ENCODE measurements at places on chromosomes 2 and 18. TPM values are rescaled to one million over a fixed set of nuclear protein-coding genes. Genes with fewer than 3 reads are reported as not detected.

The B3GNT7 gene
- total RNA-seq = 0.64 TPM

The PROKR1 gene
- not detected for total RNA-seq

- no peak overlapping the region for H3K4me3 ChIP-seq
- no peaks in the 10 kb centered on the region for H3K27me3 ChIP-seq
- DNase-seq = no peak
- peaks cover 11% of the 10 kb centered on the region for H3K36me3 ChIP-seq
Observed at GRCh38 chr2:237734905-237735623, 63.5 kb upstream of the RBM44 start.

DNA sequence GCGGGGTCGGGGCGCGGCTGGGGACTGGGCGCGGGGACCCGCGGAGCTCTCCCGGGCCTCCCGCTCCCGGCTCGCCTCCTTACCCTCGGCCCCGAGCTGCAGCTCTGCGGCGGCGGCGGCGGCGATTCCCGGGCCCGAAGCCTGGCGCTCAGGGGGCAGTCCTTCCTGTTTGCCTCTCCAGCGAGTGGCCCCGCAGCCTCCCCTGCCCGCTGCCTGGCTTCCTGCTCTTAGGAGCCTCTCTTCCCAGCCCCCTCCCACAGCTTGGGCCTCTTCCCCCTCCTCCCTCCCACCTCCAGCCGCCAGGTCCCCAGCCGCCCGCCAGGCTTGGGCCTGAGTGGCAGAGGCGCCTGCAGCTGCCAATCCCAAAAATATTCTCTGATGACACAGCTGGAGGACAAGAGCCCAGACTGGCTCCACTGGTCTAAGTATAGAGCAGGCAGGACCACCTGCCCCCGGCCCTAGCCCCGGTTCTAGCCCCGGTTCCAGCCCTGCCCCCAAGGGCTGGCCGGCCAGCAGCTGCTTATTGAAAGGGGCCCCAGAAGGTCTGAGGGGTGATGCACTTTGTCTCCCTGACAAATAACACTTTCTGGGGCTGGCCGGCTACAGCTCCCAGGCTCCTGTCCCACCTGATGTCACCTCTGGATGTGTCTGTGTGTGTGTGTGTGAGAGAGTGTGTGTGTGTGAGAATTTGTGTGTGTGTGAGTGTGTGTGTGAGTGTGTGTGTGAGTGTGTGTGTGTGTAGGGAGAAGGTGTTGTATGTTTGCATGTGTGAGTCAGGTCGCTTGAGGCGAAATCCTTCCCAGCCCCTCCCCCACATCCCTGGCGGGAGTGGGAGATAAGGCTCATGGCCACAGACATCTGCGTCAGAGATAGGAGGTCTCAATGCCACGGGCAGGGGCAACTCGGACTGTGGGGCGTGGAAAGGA is at the start of gene OBSL1:
TSS of gene OBSL1 (minus strand) at position 229 of the 926 bp plus-strand sequence. CDS start 307 bp downstream, outside the sequence.
- H3K36me3 ChIP-seq = no peaks in the 10 kb centered on the region
- H3K4me3 ChIP-seq = no peak within 1 kb of the TSS
- H3K27ac ChIP-seq = no peak within 1 kb of the TSS

The SRD5A2 gene
- not detected for total RNA-seq

GRCh38 chr2:71151620-71152019 is 21.2 kb downstream of the MPHOSPH10 start:
- H3K4me1 ChIP-seq = no peaks in the 10 kb centered on the region
- peaks cover 19% of the 10 kb centered on the region for H3K36me3 ChIP-seq
- no peak for DNase-seq
- H3K27ac ChIP-seq = no peak overlapping the region
- H3K27me3 ChIP-seq = no peaks in the 10 kb centered on the region

The GPR17 gene
- total RNA-seq = not detected

DNA sequence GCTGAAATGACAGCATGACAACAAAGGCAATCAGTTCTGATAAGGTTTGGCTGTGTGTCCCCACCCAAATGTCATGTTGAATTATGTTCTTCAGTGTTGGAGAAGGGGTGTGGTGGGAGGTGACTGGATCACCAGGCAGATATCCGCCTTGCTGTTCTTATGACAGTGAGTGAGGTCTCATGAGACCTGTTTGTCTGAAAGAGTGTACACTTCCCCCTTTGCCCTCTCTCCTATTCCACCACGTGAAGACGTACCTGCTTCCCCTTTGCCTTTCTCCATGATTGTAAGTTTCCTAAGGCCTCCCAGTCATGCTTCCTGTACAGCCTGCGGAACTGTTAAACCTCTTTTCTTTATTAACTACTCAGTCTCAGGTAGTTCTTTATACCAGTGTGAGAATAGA is 553.0 kb downstream of the DCDC2C start:
- H3K4me1 ChIP-seq = no peaks in the 10 kb centered on the region
- no peak overlapping the region for H3K4me3 ChIP-seq
- no peak for DNase-seq
- no peak overlapping the region for H3K27ac ChIP-seq

DNA sequence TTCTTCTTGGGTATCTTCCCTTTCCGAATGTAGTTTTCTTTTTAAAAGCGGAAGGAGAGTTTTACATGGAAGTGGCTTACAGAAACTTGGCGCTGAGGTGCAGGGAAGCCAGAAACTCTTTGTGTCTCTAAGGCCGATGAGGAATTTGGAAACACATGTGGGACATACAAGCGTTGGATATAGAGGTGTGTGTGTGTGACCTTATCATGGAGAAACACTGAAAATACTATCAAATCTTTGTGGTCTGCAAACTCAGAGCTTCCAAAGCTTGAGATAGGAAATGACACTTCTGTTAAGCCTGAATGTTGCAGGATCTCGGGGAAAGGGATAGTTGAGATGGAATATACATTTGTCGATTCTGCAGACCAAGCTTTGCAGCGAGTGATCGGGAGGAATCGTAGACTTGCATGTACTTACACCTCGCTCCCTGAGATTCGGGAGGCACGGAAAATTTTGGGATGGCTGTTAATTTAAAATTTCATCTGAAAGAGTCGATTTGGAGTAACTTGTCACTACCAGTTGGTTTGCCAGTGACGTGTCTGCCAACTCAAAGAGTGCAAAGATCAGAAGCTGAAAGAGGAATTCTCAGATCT is 1.0 kb downstream of the NAB1 start:
- peak overlapping the region; percentile 92 for H3K27ac ChIP-seq
- DNase-seq = no peak
- H3K4me3 ChIP-seq = peak overlapping the region; percentile 77
- H3K4me1 ChIP-seq = peaks cover 10% of the 10 kb centered on the region
- H3K27me3 ChIP-seq = no peaks in the 10 kb centered on the region

DNA sequence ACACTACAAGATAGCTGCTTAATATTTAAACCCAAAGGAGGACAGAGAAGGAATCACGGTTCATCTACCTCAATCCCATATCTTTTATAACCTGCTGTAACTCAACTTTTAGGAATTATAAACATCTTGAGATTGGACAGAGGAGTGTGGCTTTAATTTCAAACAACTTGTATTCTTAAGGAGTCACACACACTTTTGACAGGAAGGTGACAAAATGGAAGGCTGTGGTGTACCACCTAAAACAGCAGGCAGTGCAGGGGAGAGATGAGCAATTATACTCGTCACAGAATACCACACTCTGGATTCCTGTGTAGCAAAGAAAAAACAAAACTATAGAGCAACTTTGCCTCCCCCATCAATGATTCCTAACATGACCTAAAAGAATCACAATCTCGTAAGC is 194.8 kb downstream of the ZEB2 start:
- no peak overlapping the region for H3K27ac ChIP-seq
- DNase-seq = no peak
- H3K4me3 ChIP-seq = no peak overlapping the region

DNA sequence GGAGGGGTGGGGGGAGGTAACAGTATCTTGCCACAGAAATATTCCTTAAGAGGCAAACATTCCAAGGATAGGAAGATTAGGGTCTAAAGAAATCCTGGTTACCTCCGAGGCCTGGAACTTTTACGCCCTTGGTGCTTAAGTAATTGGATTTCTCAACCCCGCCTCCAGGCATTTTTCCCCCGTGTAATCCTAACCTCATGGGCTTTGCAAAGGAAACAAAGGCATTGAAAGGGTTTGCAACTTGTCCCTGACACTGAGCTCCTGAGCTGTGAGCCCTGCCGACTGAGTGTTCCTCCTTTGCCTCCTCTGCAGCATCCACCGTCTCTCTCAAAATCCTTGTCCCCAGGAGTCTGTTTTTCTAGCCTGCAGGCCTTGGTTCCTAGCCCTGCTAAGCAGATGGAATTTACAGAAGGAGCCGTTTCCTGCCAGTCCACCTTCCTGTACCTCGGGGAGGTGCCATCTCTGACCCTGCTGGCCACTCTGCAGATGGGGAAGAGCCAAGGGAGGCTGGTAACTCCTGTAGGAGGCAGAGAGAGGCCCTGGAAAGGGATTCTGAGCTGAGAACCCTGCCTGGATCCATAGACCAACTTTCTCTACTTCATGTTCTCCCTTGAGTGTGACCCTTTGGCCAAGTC is 24.2 kb downstream of the TET3 start:
- no peak for DNase-seq
- H3K27ac ChIP-seq = no peak overlapping the region
- H3K4me3 ChIP-seq = no peak overlapping the region
- H3K36me3 ChIP-seq = peaks cover 26% of the 10 kb centered on the region

The SERPINB7 gene
- total RNA-seq = not detected

- H3K4me1 ChIP-seq = no peaks in the 10 kb centered on the region
- no peaks in the 10 kb centered on the region for H3K27me3 ChIP-seq
- H3K36me3 ChIP-seq = no peaks in the 10 kb centered on the region
Observed at GRCh38 chr2:215003001-215003400, 135.4 kb downstream of the ABCA12 start.

The ITPRIPL1 gene
- total RNA-seq = 4.7 TPM

DNA sequence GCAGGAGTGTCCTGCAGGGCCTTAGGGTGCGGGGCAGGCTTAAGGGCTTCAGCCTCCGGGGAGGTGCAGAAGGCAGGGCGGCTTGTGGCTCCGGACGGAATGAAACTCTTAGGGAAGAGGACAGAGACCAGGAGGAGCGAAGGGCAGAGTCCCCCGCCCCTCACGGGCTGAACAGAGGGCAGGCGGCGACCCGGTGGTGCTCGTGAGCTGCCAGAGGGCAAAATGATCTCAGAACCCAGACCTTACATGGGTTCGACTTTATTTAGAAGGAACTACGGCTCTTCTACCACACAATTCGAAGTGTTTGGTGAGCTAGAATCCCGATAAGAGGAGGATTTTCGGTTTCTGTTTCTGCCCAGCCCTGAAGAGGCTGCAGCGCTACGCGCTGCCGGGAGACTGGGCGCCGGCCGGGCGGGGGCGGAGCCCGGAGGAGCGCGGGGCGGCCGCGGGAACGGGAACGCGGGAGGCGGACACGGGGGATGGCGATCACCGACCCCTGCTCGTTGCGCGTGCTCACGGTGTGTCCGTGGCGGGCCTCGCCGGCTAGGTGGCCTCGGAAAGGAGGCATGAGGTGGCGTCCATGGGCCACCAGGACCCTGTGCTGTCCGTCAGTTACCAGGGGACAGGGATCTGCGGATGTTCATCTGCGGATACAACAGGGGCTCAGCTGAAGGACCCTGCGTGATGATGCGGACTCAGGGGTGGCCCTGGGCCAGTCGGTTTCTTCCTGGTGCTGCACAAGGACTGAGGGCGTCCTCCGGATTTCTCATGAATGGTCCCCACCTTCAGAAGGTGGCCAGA is 4.2 kb upstream of the SP100 start:
- H3K4me3 ChIP-seq = peak overlapping the region; percentile 96
- H3K36me3 ChIP-seq = no peaks in the 10 kb centered on the region
- peak; percentile 53 for DNase-seq
- H3K27ac ChIP-seq = peak overlapping the region; percentile 85
- no peaks in the 10 kb centered on the region for H3K27me3 ChIP-seq

DNA sequence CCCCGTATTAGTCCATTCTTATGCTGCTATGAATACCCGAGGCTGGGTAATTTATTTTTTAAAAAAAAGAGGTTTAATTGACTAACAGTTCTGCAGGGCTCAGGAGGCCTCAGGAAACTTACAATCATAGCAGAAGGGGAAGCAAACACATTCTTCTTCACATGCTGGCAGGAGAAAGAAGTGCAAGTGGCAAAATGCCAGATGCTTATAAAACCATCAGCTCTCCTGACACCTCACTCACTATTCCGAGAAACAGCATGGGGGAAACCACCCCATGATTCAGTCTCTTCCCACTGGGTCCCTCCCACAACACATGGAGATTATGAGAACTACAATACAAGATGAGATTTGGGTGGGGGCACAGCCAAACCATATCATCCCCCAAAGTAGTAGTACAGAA is 2148.5 kb upstream of the PIK3C3 start:
- no peak overlapping the region for H3K4me3 ChIP-seq
- H3K27me3 ChIP-seq = no peaks in the 10 kb centered on the region
- DNase-seq = no peak
- no peaks in the 10 kb centered on the region for H3K4me1 ChIP-seq
- H3K27ac ChIP-seq = no peak overlapping the region

The CD28 gene
- total RNA-seq = 224 TPM

DNA sequence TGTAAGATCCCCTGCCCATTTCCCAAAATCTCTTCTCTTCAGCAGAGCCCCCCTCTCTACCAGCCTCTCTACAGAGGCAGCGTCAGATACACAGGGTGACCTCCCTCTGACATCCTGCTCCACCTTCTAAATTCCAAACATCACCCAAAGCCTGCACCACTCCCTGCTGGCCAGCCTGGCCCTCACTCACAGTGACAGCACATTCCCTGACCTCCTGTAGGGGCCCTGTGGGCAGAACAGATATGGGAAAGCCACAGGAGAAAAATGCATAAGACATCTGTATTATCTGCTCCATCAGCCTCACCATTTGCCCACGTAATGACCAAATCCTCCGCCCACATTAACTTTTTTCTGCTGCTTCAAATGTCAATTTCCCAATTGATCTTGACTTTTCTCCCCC is 40.6 kb downstream of the TRABD2A start:
- peaks cover 71% of the 10 kb centered on the region for H3K4me1 ChIP-seq
- peaks cover 4% of the 10 kb centered on the region for H3K36me3 ChIP-seq
- peak overlapping the region; percentile 43 for H3K4me3 ChIP-seq
- peak overlapping the region; percentile 80 for H3K27ac ChIP-seq

The ZNF396 gene
- 0.54 TPM for total RNA-seq

GRCh38 chr2:6812857-6813530 is 52.7 kb downstream of the CMPK2 start:
- H3K27me3 ChIP-seq = no peaks in the 10 kb centered on the region
- no peaks in the 10 kb centered on the region for H3K4me1 ChIP-seq
- no peak overlapping the region for H3K4me3 ChIP-seq
- no peaks in the 10 kb centered on the region for H3K36me3 ChIP-seq
- H3K27ac ChIP-seq = no peak overlapping the region
- no peak for DNase-seq

- no peaks in the 10 kb centered on the region for H3K36me3 ChIP-seq
- H3K4me3 ChIP-seq = no peak overlapping the region
- peak; percentile 10 for DNase-seq
- no peaks in the 10 kb centered on the region for H3K4me1 ChIP-seq
Observed at GRCh38 chr2:176997074-176997791, 215.4 kb upstream of the HNRNPA3 start.

DNA sequence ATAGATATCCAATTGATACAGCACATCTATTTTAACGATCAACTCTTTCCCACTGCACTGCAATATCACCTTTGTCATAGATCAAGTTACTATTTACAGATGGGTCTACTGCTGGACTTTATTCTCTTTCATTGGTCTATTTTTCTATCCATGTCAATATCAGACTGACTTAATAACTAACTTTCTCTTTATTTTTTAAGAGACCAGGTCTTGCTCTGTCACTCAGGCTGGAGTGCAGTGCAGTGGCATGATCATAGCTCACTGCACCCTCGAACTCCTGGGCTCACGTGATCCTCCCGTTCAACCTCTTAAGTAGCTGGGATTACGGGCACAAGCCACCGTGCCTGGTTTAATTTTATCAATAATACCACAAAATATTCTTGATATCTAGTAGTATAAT is 71.2 kb downstream of the TLK1 start:
- H3K27me3 ChIP-seq = no peaks in the 10 kb centered on the region
- no peaks in the 10 kb centered on the region for H3K4me1 ChIP-seq
- DNase-seq = no peak
- H3K4me3 ChIP-seq = no peak overlapping the region
